ENCODE measurements at places on chromosomes 13 and 19.

GRCh38 chr13:27619093-27619727, 1.1 kb downstream of the LNX2 start:
- H3K36me3 ChIP-seq, result no peaks in the 10 kb centered on the region

DNA sequence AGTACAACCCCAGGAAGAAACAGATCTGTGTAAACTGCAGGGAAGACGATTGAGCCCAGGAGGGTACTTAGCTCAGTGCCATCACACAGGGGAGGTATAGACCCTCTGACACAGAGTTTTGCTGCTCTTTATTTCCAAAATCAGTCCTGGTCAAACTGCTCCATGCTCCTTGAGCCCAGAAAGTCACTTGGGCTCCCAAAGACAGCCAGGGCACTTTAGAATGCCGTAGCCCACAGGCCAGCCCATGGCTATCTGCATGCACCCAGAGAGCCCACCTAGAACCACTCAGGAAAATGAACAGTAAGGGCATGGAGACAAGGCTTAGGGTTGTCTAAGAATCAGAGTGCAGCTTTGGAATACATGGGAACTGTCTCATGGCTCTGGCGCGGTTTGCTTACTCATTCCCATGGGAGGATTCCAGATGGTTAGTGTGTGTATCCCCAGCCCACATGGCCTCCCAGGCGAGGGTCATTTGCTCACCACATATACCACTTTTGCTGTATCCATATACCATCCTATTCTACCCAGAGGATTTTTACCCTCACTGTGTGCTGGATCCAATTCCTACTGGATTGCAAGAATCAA, 14.7 kb upstream of the PDCD5 start:
- no peak overlapping the region for H3K4me3 ChIP-seq
- no peaks in the 10 kb centered on the region for H3K4me1 ChIP-seq
- H3K27me3 ChIP-seq, result no peaks in the 10 kb centered on the region
- H3K36me3 ChIP-seq, result no peaks in the 10 kb centered on the region

DNA sequence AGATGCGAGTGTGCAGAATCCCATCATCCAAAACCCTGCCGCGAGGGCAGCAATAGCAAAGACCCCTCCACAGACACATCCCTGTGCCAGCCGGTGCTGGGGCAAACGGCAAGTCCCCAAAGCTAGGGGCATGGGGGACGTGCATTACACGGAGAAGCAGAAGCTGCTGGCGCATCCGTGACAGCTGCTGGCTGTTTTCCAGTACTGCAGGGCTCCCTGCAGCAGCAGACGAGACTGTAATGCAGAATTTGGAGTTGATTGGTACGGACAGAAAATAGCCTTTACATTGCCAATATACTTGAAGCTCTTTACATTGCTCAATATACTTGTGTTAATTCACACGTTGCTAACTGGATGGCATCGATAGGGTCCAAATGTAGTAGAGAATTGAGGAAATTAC, 77.2 kb upstream of the TMTC4 start:
- H3K4me3 ChIP-seq, result no peak overlapping the region
- no peaks in the 10 kb centered on the region for H3K27me3 ChIP-seq
- H3K27ac ChIP-seq, result no peak overlapping the region
- H3K4me1 ChIP-seq, result no peaks in the 10 kb centered on the region
- DNase-seq, result no peak

DNA sequence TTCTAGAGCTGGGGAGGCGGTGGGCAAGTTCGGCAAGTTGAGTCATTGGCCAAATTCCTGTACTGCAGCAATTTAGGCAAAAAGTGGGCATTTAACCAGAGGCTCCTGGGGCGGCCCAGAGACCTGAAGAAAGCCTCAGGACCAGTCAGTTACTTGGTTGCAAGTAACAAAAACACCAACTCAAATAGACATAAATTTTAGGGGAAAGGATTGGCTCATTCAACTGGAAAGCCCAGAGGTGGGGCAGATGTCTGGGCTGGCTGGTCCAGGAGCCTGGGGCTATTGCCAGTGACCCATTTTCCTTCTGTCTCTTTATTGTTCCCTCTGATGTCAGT, 97.1 kb downstream of the SIPA1L3 start:
- H3K27ac ChIP-seq, result peak overlapping the region; percentile 81
- H3K36me3 ChIP-seq, result no peaks in the 10 kb centered on the region
- no peaks in the 10 kb centered on the region for H3K27me3 ChIP-seq
- H3K4me3 ChIP-seq, result peak overlapping the region; percentile 54
- DNase-seq, result peak; percentile 70

DNA sequence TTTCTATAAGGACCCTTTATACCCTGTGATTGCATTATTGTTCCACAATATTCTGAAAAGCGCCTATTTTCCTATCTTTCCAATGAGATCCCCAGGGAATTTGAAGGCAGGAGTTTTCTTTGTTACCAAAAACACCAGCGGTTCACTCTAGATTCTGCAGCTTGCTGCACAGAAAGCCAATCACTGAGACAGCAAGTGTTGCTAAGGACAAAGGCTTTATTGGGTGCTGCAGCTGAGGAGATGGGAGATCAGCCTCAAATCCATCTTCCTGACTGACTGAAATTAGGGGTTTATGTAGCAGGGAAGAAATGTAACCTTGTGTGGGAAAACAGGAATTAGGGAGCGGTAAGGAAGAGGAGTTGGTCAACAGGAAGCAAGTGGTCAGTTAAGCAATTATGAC, 42.6 kb upstream of the MYO16 start:
- no peaks in the 10 kb centered on the region for H3K4me1 ChIP-seq
- no peaks in the 10 kb centered on the region for H3K27me3 ChIP-seq
- no peak overlapping the region for H3K4me3 ChIP-seq
- H3K27ac ChIP-seq, result no peak overlapping the region
- no peak for DNase-seq
- no peaks in the 10 kb centered on the region for H3K36me3 ChIP-seq

DNA sequence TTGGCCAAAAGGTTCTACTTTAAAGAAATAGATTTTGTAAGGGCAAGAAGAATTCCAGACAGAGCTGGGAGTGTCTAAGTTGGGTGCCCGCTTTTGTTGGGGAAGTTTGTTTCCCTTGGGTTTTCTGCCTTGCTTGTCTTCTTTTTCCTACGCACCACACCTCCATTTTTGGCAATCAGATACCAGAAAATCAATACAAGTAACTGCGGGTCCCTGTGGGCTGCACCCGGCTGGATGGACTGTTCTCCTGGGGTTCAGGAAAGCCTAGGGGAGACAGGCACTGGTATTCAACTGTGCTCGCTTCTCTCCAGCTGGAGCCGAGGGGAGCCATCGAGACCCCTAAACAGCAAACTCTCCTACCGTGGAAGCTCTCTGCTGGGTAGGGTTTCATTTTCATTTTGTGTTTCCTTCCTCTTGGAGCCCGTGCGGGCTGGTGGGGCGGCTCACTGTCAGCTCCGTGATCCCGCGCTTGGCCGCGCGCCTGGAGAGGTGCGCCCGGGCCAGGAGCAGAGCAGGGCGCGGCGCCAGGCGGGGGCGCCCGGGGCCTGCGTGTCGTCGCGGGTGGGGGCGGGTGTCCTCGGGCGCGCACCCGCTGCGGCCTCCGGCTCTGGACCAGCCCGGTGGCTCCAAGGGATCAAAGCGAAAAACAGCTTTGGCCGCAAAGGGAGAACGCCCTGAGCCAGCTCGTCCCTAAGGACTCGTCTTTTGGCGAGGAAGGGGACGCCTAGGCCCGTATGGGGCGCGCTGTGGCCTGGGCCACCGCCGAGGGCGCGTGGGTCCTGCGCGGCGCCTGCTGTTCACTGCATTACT, 347.2 kb downstream of the ZNF536 start:
- no peak for DNase-seq
- H3K4me3 ChIP-seq, result peak overlapping the region; percentile 61
- no peak overlapping the region for H3K27ac ChIP-seq
- H3K4me1 ChIP-seq, result no peaks in the 10 kb centered on the region

DNA sequence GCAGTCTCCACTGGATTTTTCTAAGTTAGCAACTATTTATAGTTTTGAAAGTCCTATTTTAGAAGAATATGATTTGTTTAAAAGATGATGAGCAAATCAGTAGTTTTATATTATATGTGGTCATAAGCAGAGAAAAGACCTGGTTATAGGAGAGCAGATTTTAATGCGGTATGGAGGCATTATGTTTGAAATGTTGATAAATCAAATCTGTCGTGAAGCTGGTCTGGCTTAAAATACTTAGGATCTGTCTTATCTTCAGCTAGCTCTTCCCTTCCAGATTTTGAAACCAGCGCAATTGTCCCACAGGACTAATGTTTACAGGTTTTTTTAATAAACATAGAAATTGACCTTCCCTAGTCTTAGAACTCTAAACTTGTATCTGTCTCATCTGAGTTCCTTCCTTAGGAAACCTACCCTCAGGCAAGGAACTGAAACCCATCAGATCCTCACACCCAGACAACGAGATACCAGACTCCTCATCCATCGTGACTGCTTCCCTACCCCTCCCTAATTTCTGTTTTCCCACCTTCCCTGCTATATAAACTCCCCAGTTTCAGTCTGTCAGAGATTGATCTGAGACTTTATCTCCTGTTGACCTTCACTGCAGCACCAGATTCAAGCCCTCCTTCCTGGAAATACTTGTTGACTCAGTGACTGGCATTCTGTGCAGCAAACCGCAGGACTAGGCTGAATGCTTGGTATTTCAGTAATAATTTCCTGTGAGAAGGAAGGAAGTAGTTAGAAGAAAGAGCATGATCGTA, 37.8 kb upstream of the CXCL17 start:
- H3K4me1 ChIP-seq, result no peaks in the 10 kb centered on the region
- H3K27me3 ChIP-seq, result no peaks in the 10 kb centered on the region
- DNase-seq, result no peak

GRCh38 chr13:109198585-109198984, 569.2 kb downstream of the MYO16 start:
- DNase-seq, result no peak
- H3K36me3 ChIP-seq, result no peaks in the 10 kb centered on the region
- no peak overlapping the region for H3K4me3 ChIP-seq
- no peaks in the 10 kb centered on the region for H3K4me1 ChIP-seq
- H3K27me3 ChIP-seq, result no peaks in the 10 kb centered on the region

DNA sequence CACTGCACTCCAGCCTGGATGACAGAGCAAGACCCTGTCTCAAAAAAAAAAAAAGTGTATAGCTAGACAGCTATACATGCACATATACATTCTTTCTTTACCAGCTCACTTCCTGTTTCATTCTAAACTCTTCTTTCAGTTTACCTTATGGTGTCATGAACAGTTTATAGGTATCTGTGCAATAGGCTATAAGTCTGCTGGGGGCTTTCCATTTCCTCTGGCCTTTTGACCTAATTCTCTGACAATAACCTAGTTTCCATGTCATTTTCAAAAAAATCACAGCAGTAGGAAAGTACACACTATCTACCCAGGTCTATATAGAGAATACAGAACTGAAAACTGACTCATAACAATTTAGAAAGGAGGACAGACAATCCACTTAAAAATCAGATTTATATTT, 24.4 kb upstream of the URAD start:
- no peak overlapping the region for H3K27ac ChIP-seq
- H3K36me3 ChIP-seq, result no peaks in the 10 kb centered on the region
- H3K4me3 ChIP-seq, result no peak overlapping the region

- no peaks in the 10 kb centered on the region for H3K36me3 ChIP-seq
- no peaks in the 10 kb centered on the region for H3K4me1 ChIP-seq
- no peak overlapping the region for H3K4me3 ChIP-seq
Measured at GRCh38 chr19:51737389-51737788, 13.6 kb upstream of the HAS1 start.

DNA sequence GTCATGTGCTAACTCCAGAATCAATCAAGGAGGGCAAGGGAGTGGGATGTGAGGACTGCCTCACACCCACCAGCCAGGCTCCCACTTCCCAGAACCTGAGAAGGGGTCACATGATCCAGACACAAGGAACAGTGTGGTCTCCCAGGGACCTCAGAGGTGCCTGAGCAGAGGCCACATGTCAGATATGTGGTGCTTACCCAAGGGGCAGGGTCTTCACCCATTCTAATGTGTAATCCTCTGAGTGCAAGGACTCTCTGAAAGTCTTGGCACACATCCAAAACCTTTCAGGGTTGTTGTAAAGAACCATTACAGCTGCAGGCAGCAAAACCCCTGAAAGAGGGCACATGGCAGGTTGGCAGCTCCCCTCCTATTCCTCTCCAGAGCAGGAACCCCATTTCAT, 656.6 kb downstream of the UQCRFS1 start:
- no peaks in the 10 kb centered on the region for H3K36me3 ChIP-seq
- DNase-seq, result no peak
- H3K4me3 ChIP-seq, result no peak overlapping the region

DNA sequence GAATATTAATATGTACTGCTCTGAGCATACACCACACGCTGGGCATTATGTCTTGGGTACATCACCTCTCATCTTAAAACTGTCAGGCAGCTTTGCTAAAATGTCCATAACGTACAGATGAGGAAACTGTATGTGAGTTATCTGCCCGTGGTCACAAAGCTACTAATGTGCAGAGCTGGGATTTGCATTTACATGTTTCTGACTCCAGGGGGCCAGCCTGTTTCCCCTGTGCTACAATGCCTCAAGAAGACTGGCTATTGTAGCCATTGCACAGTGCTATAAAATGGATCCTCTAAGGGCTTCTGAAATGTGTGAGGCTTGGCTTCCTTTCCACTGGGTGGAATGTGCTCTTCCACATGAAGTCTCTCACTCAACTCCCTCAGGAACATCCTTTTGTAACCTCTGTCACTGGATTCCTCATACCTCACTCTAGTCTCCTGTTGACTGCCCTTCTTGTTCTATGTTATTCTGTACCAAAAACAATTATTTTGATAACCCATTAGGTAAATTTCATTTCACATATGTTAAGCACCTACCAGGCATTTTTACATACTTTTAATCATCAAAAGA, 95.6 kb upstream of the HTR2A start:
- H3K4me1 ChIP-seq, result no peaks in the 10 kb centered on the region
- DNase-seq, result no peak
- H3K4me3 ChIP-seq, result no peak overlapping the region
- H3K36me3 ChIP-seq, result no peaks in the 10 kb centered on the region

DNA sequence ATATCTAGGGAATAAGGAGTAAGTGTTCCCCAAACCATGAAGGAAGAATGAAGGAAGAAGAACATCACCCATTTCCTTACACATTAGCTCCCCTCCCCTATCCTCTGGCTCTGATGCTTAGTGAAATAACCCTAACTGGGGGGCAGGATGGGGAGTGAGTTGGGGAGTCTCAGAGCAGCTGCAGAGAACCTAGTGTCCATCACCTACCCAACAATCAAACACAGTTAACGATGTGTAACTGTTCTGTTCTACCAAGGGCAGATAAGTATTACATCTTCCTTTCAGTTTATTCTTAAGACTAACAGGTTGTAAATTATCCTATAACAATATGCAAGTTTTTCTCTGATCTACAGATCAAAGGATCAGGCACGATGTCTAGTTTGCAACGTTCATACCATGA, 12.8 kb downstream of the ELF1 start:
- H3K4me1 ChIP-seq, result no peaks in the 10 kb centered on the region
- no peak overlapping the region for H3K27ac ChIP-seq
- no peak for DNase-seq
